ENCODE measurements at places on chromosomes 6 and 20.

DNA sequence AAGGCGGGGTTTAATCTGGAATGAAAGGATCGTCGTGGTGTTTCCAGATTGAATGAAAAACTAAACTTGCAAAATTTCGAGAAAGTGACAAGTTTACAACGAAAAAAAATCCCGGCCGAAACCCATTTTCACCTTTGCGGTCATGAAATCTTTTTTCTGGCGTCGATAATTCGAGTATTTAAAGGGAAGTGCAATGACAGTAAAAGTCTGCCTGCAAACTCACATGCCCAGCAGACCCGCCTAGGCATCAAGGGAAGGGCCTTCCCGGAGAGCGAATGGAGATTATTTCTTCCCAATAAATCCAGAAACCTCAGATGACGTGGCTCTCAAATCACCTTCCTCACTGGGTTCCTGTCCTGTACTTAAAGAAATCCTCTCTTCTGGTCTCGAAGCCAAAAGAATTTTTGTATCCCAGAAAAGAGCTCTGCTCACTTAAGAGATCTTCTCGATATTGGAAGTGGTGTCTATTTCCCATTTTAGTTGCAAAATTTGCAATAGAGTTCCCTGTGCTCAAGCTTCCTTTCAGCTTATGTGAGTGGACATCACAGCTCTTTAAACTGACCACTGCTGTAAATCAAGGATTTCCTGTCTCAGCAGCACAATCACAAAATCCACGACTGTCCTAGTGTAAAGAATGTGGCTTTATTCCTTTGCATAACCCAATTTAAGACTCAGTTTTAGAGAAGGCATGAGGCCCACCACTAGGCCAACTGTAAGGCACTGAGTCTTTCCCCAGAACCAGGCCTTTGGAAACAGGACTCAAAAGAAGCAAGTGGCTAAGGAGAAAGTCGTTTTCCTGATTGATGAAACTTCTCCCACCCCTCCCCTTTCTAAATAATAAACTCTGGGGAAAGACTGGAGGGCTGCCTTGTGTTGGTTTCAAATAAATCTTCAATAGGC, 3.9 kb downstream of the OLIG3 start:
- peak; percentile 37 for DNase-seq

GRCh38 chr20:884983-885952, 30.9 kb downstream of the ANGPT4 start:
- peak; percentile 43 for DNase-seq

DNA sequence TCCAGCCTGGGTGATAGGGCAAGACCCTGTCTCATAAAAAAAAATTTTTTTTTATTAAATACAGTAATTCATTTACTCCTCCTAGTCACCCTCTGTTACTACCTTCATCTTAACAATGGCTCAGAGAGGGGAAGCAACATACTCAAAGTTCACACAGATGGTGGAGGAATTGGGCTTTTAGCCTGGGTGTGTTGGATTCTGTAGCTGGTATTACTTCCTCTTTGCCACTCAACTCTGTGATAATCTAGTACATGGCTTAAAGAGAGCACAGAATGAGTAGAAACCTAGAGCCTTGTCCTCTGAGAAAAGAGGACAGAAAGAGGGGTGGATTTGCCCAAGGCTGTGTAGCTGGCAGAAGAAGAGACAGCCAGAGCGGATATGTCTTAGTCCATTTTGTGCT, 96.6 kb downstream of the DLGAP4 start:
- DNase-seq, result no peak

DNA sequence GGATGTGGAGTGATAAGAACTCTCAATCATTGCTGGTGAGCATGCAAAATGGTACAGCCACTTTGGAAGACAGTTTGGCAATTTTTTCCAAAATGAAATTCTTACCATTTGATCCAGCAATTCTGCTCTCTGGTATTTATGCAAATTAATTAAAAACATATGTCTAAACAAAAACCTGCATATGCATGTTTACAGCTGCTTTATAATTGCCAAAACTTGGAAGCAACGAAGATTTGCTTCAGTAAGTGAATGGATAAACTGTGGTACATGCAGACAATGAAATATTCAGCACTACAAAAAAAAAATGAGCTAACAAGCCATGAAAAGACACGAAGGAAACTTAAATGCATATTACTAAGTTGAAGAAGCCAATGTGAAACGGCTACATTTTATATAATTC, 55.5 kb upstream of the SMLR1 start:
- no peak for DNase-seq

- DNase-seq, result peak; percentile 81
These were observed at the start of gene CLVS2 for GRCh38 chr6:122995921-122996793. Gene CLVS2, plus strand, starts transcription at chr6:122996235. Its CDS starts 1,543 bp downstream, at chr6:122997778.

- DNase-seq, result no peak
These were observed 450.8 kb upstream of the SOX4 start for GRCh38 chr6:21142741-21143140.

GRCh38 chr6:163596174-163596573, 181.7 kb downstream of the QKI start:
- DNase-seq, result no peak

- DNase-seq, result no peak
These were observed 441.5 kb upstream of the FLRT3 start for GRCh38 chr20:14778875-14779274.

Measured in right kidney (tissue), 9 donors.